T-helper 2 cell treated with Interferon-gamma antibody and Interleukin-4, amounts not matched to agents 100 ng/mL and 5 ng/mL, for 36 hours (primary cell): ENCODE measurements at places on chromosomes 11 and 22. TPM values are rescaled to one million over a fixed set of nuclear protein-coding genes. Genes with fewer than 3 reads are reported as not detected.

The TH gene
- not detected in 2 replicates for total RNA-seq

The MS4A7 gene
- total RNA-seq, result not detected in 2 replicates

The SLC5A1 gene
- not detected in 2 replicates for total RNA-seq

The PTGDR2 gene
- total RNA-seq, result 31.5 and 32.7 TPM in 2 replicates

The KRTAP5-1 gene
- not detected in 2 replicates for total RNA-seq

The GRIK4 gene
- not detected in 2 replicates for total RNA-seq

The NXF1 gene
- 86.2 and 91.7 TPM in 2 replicates for total RNA-seq

The BACE1 gene
- total RNA-seq, result 0.41 and 0.82 TPM in 2 replicates

The SNX32 gene
- total RNA-seq, result 1.0 and 1.6 TPM in 2 replicates

The SORL1 gene
- total RNA-seq, result 108 and 110 TPM in 2 replicates

The KCTD17 gene
- 33.2 and 36.4 TPM in 2 replicates for total RNA-seq

The RIMBP3B gene
- 0.11 and 0.23 TPM in 2 replicates for total RNA-seq

The TEX12 gene
- 0.27 TPM in 1 of 2 replicates, not detected in the other for total RNA-seq

The LARGE1 gene
- 0.16 TPM in 1 of 2 replicates, not detected in the other for total RNA-seq

The TRIM29 gene
- not detected in 2 replicates for total RNA-seq

The OR8G5 gene
- total RNA-seq, result not detected in 2 replicates

The ASCL3 gene
- not detected in 2 replicates for total RNA-seq

The RGL4 gene
- total RNA-seq, result 31.4 and 34.7 TPM in 2 replicates

The OR56A1 gene
- total RNA-seq, result not detected in 2 replicates

The TSPAN18 gene
- 24.6 and 25.4 TPM in 2 replicates for total RNA-seq

The FGF4 gene
- not detected in 2 replicates for total RNA-seq

The TMPRSS13 gene
- total RNA-seq, result 2.8 and 3.9 TPM in 2 replicates

The OR52A5 gene
- total RNA-seq, result not detected in 2 replicates

The OR4D5 gene
- total RNA-seq, result not detected in 2 replicates

The PGM2L1 gene
- total RNA-seq, result 8.5 and 11.4 TPM in 2 replicates

The SCGB1A1 gene
- total RNA-seq, result not detected in 2 replicates

The BSX gene
- total RNA-seq, result not detected in 2 replicates

The APOA5 gene
- total RNA-seq, result not detected in 2 replicates
